ENCODE measurements at places on chromosomes 2 and 18.

DNA sequence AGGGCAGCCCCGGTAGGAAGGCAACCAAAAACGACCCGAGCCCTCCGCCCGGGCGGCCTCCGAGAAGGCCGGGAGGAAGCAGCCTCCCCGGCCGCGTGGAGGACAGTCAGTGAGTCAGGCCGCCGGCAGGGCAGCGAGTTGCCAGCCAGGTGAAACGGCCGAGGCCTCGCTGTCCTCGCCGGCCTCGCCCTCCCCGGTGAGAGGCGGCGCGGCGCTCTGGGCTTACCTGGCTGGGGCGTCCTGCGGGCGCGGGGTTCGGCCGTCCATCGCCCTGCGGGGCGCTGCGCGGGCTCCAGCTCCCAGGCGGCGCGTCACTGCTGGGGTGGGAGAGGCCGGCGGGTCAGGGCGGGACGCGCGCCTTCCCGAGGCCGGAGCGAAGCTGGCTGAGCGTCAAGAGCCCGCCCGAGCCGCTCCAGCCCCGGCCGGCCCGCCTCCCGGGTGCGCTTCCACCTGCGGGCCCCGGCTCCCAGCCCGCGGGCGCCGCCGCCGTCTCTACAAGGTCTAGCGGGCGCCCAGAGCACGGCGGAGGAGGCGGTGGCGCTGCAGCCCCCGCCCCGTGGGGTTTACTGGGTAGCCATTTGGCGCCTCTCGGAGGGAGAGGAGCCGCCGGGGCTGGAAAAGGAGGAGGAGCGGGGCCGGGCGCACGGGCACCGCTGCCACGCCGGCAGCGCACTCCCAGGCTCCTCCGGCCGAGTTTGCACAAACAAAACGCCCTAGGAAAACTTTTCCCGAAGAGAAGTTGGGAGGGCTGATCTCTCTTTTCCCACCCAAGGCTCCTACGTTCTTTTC is 499 bp downstream of the COBLL1 start:
- peak; percentile 71 for DNase-seq

- peak; percentile 52 for DNase-seq
Measured at GRCh38 chr2:11357428-11357972, 13.1 kb upstream of the ROCK2 start.

DNA sequence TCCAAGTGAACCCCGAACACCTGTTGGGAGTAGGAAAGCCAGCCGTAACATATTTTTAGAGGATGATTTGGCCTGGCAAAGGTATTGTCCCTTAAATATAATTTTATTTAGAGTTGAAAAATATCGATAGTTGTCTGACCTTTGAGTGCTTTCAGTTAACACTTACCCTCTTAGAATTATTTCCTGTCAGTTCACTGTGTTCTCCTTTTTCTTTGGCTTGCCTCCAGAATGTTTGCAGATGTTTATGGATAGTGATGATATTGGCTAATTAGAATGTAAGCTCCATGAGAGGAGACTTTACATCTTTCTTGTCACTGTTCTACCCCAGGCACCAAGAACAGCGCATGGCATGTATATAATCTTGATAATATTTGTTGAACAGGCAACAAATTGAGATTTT is 19.8 kb downstream of the PIKFYVE start:
- no peak for DNase-seq

DNA sequence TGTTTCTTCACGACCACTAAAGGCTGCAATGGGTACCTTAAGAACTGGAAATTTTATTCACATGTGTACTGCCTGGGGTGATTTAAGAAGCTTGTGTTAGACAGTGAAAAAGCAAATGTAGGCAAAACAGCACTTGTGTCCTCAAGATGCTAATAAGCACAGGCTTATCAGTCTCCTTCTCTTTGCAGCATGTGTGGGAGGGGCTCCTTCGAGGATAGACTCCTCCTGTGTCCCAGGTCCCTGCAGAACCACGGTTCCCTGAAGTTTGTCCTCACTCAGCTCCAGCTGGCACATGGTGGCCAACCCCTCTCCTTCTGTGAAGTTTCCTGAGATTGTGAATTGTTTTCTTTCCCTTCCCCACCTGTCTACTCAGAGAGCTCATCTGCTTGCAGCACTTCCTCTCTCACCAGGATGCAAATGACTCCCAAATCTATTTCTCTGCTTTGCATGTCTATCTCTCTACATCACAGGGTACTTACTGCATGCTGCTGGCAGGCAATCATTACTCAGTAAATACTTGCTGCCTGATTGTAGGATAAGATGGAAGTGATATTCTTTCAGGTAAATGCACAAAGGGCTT is 589.6 kb upstream of the KLHL29 start:
- no peak for DNase-seq

DNA sequence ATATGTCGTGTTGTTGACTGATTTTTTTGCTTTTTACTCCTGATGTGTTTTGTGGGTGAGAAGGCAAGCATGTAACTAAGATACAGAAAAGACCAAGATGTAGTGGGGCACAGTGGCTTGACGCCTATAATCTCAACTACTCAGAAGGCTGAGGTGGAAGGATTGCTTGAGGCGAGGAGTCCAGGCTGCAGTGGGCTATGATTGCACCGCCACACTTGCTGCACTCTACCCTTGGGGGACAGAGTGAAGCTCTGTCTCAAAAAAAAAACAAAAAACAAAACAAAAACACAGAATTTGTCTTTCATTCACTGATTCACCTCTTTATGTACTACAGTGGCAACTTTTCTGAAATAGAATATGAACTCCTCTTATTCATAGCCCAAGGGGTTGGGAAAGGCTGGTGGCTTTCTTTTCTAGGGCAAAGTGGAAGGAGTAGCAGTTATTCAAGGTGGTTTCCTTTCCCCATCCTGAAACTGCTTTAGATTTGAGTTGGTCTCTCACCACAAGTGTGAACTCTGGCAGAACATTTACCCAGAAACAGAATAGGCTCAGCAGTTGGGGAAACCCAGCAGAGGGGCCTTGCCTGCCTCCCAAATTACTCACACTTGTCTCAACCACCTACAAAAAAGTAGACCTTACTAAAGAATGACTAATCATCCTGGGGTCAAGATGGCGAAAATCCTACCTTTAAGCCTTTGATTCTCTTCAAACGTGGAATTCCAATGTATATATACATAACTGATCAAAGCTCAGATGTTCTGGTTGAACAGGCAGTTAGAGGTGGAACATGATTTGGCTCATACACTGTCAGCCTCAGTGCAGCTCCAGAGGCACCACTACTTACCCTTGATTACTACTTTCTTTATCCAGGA is 6.5 kb downstream of the TANK start:
- peak; percentile 6 for DNase-seq

- DNase-seq: no peak
Measured at GRCh38 chr2:47089083-47089464, 66.0 kb downstream of the STPG4 start.

GRCh38 chr2:57022496-57022895 is 838.7 kb downstream of the CCDC85A start:
- DNase-seq: peak; percentile 19

GRCh38 chr2:181306785-181307184 is 150.4 kb upstream of the ITGA4 start:
- DNase-seq: no peak

DNA sequence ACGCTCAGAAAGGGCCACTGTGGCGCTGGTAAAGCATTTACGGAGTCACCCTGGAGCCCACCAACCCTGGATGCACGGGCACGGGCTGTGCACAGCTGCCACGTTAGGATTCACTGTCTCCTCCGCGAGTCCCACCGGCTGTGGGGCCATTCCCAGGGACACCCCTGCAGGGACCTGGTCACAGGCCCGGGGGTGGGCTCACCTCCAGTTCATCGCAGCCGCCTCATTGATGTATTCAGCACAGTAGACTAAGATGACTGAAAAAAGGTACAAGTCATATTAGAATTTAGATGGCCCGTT is 4.7 kb downstream of the TMEM18 start:
- DNase-seq: no peak

DNA sequence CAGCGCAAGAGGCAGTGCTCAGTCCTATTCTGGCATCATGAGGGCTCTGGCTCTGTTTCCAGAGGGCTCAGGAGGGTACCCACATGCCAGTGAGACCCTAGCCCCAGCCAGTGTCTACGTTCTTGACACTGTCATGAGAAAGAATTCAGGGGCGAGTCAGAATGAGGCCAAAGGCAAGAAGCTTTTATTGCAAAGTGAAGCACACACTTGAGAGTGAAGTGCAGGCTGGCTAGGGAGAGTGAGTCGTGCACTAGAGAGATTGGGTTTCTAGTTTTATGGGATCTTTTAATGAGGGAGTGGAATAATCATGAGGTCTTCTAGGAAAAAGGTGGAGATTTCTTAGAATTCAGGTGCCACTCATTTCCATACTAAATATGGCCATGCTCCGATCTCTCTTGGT is 164.1 kb downstream of the DCDC2C start:
- no peak for DNase-seq

- DNase-seq: no peak
Measured at GRCh38 chr2:774436-774835, 97.2 kb upstream of the TMEM18 start.

DNA sequence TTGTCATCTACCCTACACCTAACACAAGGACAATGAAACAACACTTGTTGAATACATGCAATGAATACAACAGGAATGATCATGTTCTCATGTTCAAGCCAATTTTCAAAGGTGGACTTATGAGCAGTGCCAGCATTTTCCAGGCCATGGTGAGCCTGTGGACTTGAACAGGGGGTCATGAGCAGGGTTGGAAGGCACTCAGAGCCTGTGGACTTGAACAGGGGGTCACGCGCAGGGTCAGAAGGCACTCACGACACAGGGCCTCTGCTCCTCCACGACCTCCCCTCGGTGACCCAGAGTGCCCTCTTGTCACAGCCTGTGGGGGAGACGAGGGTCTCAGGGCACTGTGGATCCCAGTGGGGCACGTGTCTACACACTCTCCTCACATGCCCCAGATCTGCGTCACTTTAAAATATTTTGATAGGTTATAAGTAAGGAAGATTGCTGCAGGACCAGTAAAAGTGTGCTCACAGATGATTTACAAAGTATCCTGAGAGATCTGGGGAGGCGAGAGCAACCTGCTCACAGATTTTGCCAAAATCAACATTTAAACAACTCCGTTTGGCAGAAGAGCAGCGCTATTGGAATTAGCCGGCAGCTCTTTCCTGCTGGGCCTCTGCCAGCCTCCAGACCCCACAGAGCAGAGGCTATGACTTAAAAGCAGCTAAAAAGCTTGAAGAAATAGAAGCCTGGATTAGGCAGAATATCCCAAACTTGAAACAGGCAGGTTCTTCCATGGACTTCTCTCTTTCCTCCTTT is 121.9 kb downstream of the TMEM18 start:
- no peak for DNase-seq

DNA sequence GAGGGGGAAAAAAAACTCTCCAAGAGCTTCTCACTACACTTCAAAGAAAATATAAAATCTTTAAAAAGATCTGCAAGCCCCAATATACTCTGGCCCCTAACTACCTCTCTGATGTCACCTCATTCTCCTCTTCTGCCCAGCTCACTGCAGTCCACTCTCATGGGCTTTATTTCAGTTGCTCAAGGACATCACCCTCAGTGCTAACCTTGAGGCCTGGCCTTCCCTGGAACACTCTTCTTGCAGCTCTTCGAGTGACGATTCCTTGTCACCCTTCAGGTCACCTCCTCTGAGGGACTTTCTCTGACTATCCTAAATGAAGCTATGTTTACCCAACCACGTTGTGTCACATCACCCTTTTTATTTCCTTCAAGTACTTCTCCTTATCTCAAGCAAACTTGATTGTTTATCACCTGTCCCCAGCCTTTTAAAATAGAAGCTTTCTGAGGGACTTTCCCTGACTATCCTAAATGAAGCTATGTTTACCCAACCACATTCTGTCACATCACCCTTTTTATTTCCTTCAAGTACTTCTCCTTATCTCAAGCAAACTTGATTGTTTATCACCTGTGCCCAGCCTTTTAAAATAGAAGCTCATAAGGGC is 10.4 kb downstream of the RTTN start:
- no peak for DNase-seq

DNA sequence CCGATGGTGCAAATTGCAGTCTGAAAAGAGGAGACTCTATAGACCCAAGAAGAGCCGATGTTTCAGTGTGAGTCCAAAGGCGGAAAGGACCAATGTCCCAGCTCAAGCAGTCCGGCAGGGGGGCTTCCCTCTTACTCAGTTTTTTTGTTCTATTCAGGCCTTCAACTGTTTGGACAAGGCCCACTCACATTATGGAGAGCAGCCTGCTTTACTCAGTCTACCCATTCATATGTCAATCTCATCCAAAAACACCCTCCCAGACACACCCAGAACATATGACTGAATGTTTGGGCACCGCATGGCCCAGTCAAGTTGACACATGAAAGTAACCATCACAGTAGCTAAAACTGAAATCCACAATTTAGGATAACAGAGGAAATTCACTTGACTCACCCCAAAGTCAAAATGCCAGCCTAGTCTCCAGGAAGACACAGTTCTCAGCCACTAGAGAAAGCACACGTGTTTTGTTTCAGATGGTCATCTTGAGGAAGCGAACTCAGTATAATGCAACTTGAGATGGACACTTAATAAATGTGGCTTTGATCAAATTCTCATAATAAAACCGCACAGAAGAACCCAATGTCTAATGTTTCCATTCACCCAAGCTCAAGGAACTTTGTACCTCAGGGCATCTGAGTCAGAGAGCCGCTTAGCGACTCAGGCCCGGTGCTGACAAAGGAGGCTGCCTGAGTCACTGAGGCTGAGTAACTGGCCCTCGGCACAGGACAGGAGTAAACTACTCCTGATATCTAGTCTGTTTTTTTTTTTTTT is 2.4 kb downstream of the FHL2 start:
- peak; percentile 97 for DNase-seq

DNA sequence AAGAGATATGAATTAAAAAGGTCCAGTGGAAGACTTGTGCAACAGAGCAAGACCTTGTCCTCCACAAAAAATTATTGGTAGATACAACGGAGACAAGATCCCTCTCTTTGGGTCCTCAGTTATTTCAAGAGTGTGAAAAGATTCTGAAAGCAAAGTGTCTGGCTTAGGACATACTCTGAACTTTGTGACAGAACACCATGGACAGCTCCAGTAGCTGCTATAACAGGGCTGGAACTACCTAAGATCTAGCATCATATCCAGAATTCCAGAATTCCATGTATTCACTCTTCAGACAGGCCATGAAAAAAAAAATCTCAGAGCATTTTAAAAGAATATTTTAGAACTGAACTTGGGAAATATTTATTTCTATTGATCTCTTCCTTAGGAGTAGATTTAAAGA is 74.8 kb upstream of the ZBTB14 start:
- DNase-seq: peak; percentile 3

GRCh38 chr2:23158306-23158705 is 226.7 kb upstream of the KLHL29 start:
- DNase-seq: no peak

DNA sequence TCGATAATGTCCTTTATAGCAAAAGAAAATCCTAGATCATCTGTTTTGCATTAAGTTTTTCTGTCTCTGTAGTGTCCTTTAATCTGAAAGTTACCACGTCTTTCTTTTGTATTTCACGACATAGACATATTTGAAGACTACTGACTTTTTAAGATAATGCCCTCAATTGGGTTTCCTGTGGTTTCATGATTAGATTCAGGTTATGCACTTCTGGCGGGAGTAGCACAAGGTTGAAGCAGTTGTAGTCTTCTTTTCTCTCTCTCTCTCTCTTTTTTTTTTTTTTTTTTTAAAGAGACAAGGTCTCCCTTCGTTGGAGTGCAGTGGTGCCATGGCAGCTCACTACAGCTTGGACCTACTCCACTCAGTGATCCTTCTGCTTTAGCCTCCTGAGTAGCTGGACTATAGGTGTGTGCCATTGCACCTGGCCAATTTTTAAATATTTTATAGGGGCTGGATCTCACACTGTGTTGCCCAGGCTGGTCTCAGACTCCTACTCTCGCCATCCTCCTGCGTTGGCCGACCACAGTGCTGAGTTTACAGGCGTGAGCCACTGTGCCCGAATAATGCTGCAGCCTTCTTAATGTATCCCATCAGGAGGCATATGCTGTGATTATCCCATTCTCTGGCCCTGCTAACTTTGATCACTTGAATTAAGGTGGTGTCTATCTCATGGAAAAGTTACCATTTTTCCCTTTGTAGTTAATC is 3.9 kb downstream of the INPP4A start:
- no peak for DNase-seq
